NCI-H1417 (cell line): ENCODE measurements at places on chromosomes 4 and X.

- no peak for DNase-seq
Observed at GRCh38 chr4:127846061-127846460, 34.6 kb upstream of the PLK4 start.

DNA sequence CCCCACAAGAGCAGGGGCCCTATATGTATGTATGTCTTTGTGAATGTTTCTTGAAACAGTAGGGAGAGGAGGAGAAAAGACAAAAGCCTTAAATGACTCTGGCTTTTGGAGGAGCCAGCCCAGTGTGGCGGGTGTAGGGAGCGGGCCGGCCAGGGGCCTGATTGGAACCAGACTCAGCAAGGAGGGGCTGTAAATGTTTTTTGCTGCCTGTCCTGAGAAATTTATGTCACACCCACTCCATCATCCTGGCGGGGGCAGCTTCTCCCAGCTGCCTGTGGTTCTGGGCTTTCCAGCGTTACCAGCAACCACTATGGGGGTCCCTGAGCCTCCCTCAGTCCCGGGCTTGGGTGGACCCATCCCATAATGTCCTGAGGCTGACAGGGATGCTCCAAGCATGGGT is 130.8 kb downstream of the PJA1 start:
- no peak for DNase-seq

- no peak for DNase-seq
Observed at GRCh38 chrX:27391623-27392022, 71.5 kb downstream of the PPP4R3C start.

- peak; percentile 21 for DNase-seq
Observed at GRCh38 chr4:86482306-86483172, 111.6 kb upstream of the PTPN13 start.

- DNase-seq = no peak
Observed at GRCh38 chrX:100408713-100409609, 1.1 kb downstream of the PCDH19 start.

- peak; percentile 31 for DNase-seq
Observed at GRCh38 chrX:153727123-153727931, 2.7 kb downstream of the ABCD1 start.
